ENCODE measurements at places on chromosomes 2 and 18.

DNA sequence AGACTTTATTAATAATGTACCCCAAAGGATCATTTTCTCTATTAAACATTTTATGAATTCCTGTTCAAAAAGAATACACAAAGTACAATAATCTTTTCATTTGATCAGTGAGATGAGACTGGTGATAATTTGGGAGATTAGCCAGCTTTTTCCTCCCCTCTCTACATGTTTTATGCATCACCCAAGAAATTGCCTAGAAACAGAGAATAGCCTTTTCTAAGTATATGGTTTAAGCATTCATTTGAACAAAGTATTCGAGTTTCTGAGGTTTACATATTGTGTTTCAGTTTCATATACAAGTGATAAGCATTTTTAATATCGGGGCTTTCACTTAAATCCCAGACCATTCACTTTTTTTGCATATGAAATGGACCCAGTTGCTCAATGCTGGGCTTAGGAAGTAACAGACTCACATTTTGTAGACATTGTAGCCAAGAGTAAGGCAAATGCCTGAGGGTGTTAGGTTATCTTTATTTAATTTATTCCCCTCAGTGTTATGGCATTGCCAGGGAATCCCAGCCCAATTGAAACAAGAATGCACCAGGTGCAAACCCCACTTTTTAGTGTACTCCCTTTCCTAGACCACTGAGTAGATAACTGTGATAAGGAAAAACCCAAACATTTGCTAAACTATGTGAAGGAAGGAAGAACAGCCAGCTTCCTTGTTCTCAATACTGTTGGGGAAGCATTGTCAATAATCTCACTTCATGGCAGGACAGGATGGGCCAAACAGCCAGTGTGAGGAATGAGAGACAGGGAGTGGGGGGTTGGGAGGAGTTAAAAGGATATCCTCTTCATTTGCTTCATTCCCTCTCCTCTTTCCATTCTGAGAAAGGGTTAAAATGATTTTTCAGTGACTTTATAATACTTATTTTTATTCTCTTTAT is 3.5 kb downstream of the CPO start:
- DNase-seq, result no peak

GRCh38 chr2:14543284-14543683 is 89.2 kb upstream of the LRATD1 start:
- DNase-seq, result no peak

DNA sequence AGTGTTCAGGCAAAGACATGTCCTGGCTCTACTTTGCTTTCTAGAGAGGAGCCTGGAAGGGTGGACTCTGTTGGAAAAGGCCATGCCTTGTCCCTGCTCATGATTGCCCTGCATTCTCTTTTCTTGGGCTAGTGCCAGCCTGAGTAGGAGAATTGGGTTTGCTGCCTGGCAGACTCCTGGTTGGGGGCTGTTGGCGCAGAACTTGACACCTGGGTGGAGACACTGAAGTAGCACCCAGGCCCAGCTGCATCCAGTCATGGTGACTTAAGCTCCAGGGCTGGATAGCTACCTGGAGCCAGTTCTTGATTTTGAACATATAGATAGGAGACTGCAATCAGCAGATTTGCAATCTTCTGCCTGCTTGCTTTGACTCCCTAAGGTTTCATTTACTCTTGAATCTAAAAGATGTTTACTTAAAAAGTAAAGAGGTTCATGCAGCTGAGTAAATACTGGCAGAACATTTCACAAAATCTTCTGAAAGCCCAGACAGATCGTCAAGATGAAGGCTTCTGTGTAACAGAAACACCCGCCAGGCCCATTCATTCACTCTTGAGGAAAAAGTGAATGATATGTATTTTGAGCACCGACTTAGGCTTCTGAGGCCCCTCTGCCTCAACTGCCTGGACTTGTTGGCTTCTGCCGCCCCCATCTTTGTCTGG is 38.0 kb upstream of the YWHAQ start:
- no peak for DNase-seq

- DNase-seq, result no peak
Measured at GRCh38 chr2:173134703-173135102, 59.1 kb downstream of the MAP3K20 start.

- DNase-seq, result no peak
Measured at GRCh38 chr2:145841973-145842372, 1322.1 kb upstream of the ZEB2 start.

DNA sequence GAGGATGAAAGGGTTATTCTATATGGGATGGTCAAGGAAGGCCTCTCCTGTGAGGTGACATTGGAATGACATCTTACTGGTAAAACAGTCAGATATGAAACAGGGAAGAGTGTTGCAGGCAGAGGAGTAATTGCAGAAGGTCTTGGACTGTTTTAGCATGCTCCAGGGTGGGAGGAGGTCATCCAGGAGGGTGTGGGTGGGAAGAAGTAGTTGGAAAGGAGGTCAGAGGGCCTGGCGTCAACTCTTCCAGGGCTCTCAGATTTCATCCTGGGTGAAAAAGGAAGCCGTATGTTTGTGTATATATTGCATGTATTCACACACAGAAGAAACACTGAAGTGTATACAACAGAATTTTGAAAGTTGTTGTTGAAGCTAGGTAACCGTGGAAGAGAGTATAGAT is 48.2 kb downstream of the ATP9B start:
- DNase-seq, result no peak

DNA sequence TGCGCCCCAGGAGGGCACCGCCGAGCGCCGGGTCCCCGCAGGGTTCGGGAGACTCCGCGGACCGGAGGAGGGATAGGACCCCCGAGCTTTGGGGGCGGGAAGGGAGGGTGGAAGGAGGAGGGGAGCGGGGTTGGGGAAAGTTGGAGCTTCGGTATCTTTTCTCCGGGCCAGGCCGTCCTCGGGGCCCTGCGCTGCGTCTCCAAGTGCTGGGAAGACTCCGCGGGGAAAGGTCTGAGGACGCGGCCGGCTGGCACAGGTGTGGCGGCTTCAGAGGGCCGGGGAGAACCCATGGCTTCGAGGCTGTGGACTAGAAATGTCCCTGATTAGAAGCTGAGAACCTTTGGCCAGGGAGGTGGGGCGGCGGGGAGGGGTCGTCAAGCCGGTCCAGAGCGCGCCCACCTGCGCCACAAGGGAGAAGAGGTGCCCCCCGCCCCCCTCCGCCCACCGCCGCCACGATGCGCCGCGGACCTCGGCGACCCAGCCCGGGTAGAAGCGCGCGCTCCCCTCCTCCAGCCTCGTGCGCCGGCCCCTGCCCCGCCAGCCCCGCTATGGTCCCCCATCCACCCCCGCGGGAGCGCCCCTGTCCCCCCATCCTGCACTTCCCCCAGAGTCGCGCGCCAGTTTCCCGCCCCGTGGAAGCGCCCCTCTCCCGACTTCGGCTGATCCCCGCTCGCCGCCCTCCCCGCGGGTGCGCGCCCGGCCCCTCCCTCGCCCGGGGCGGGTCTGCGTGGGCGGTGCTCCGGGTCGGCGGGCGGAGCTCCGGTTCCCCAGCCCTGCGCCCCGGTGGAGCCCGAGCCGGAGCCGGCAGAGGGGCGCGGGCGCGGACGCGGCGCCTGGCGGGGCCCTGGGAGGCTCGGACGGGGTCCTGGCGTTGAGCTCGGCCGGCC is at the start of gene SNTG2:
SNTG2 (plus strand) TSS at position 770 of the 887 bp plus-strand sequence. CDS start 148 bp downstream, outside the sequence.
- DNase-seq, result no peak

DNA sequence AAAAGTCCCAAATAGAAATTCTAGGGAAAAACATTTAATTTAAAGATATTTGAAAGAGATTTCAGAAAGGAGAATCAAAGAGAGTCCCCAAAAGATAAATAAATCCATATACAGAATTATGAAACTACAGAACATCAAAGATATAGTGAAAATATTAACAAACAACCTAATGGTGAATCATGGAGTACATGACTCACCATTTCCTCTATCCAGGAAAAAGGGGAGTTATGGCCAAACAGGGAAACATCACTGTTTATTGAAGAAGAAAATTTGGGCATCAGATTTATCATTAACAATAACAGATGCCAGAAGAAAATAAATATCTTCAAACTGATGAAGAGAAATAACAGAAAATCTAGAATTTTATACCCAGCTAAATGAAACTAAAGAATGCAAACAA is 448.3 kb downstream of the CDH2 start:
- no peak for DNase-seq

DNA sequence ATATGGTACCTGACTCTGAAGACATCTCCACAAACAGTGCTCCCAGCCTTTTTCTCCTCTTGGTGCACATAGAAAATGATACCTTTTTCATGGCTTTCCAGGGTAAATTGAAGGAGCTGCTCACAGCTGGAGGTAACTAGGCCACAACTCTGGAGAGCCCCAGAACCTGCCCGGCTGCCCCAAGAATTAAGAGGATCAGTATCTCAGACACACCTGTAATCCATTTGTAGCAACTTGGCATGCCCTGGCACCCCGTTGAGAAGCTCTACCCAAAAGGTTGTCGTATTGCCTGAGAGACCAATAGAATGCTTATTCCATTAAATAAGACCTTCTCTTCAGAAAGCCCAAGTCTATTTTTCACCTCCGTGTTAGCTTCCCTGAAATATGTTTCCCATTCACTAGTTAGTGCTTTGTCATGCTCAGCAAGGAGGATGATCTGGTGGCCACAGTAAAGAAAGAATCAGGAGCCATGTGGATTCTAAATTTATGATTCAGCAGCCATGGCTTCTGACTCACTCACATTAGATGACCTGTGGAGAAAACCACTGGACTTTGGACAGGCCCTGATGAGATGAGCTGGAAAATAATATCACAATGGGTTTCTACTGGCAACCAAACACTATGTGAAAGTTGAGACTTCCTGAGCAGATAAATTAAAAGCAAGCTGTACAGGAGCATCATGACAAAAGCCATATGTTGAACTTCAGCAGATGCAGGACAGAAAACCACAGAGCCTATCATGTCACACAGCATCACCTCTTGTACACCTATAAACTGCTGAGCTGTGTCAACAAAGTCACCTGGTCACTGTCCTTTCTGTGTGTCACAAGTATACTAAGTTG is 253.3 kb upstream of the OSR1 start:
- no peak for DNase-seq

DNA sequence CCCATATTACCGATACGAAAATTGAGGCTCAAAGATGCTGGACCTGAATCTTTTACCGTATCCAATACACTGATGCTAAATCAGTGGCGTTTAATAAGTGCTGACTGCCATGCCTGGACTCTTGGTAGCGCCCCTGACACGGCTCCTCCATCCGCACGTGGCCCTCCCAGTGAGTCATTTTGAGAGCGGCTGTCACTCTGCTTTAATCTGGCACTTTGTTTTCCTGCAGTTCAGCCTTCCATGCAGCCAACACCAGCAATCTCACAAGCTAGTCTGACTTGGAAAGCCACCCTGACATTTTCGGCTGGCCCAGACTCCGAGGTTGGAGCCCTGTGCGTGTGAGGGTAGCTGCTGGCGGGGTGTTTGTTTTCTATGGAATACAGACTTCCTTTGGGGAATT is 155.1 kb upstream of the LMAN1 start:
- no peak for DNase-seq

DNA sequence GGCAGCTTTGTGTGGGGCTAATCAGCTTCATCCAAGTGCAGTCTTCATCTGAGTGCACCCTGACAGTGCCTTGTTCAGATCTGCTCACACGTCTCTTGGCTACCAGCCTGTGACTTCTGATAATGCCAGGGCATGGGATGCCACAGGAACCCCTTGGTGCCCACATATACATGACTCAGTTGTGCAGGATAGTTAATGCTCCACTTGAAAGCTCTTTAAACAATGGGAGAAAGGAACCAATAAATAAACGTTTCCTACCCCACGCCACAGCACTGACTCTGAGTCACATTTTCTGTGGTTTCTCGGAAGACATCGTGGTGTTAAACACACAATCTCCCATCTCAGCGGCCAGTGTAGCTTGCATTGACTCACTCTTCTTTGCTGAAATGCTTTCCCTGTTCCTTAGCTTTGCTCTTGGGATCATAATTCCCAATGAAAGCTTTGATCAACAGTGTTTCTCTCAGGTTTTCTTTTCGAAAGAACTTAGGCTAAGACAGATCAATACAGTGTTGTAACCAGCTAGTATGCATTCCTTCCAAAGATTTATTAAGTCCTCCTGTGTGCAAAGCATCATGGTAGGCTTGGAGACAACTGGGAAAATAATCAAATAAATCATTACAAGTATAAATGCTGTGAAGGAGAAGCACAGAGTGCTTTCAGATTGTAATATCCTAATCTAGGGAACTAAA is 142.0 kb downstream of the COPS8 start:
- DNase-seq, result no peak

GRCh38 chr18:60966876-60967275 is 366.4 kb upstream of the CDH20 start:
- DNase-seq, result no peak

GRCh38 chr2:14422426-14422825 is 210.1 kb upstream of the LRATD1 start:
- DNase-seq, result no peak

- DNase-seq, result no peak
Measured at GRCh38 chr2:177296040-177296439, 31.5 kb upstream of the NFE2L2 start.

DNA sequence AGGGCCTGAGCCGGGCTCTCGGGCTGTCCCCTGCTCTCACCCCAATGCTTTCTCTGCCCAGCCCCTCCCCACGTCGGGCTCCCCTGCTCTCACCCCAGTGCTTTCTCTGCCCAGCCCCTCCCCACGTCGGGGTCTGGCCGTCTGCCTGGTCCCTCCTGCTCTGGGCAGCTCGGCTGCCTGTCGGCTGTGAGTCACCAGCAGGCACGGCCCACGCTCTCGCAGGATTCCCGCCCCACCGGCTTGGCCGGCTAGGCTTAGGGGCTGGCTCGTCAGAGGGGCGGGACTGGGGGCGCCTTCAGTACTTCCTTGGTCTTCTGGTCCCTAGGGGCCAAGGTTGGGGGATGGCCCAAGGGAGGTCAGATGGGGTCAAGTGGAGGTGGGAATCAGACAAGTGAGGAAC is 3.3 kb downstream of the BOK start:
- DNase-seq, result no peak

- no peak for DNase-seq
Measured at GRCh38 chr2:218161644-218162043, 5.1 kb downstream of the CXCR1 start.

DNA sequence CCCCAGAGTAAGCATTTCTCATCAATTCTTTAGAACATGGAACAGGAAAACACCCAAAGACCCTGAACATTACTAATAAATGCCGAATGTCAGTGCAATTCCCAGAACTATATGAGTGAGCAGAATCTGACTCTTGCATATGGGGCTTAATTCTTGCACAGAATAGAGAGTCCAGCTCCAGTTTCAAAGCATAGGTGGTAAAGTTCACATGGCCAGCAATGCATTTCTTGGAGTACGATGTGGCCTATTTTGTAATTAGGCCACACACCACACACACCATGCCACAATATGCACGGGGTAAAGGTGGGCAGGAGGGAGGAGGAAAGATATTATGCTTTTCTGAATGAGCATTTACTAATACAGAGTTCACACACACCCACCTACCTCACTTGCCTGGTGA is 56.5 kb downstream of the PLA2R1 start:
- DNase-seq, result no peak

- DNase-seq, result no peak
Measured at GRCh38 chr2:50786345-50786744, 245.6 kb downstream of the NRXN1 start.

DNA sequence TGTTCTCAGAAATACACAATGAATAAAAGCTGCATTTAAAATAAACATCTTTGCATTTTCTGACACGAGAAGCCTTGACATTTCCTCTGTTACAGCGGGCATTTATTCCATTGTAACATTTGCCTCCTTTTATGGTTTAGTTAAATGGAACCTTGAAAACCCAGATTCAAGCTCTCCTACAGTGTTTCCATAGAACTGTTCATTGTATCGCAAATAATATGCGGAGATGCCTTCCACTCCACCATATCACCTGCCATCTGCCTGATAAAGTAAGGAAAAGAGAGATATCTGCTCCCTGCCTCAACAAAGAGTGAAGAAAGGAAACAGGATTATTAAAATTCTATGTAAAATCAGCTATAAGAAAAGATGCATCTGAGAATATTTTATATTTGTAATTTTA is 69.8 kb downstream of the CDH19 start:
- DNase-seq, result no peak
